ENCODE measurements at places on chromosomes 1 and 21. TPM values are rescaled to one million over a fixed set of nuclear protein-coding genes. Genes with fewer than 3 reads are reported as not detected.
A peak's percentile ranks its signal among the peaks of the same experiment; 100 is the strongest.

Gene HES3
- total RNA-seq = not detected

DNA sequence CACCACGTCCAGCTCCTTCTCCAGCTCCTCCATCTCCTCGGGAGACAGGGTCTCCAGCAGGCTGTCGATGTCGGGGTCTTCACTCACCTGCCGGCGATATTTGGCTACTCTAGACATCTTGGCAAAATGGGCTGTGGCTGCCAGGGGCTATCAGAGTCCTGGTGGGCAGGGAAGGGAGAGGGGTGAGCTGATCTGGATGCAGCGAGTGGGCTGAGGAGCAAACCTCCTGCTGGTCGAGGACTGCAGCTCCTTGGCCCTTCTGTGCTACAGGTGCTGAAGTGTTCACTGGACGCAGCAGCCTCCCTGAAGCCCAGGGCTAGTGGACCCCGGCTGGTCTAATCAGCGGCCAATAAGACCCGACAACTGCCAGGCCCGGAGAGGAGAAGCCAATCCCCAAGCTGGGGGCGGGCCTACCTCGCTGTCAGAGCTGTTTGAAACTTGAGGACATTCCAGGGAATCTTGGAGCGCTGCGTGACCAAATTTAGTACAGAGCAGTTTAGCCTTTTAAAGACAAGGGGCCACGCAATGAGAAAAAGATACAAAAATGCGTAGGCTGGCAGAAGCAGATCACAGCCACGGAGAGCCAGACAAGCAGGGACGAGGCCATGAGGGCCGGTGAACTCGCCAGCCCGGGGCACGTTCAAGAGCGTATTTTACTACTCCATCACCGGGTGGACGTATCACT lies at the start of gene LMOD1:
Gene LMOD1 (minus strand): TSS at position 325 of the 685 bp plus-strand sequence. CDS start 208 bp downstream, at position 117.
- DNase-seq = peak; percentile 78

Gene NFASC
- 5.8 TPM for total RNA-seq

Gene TDRD5
- total RNA-seq = 0.03 TPM

DNA sequence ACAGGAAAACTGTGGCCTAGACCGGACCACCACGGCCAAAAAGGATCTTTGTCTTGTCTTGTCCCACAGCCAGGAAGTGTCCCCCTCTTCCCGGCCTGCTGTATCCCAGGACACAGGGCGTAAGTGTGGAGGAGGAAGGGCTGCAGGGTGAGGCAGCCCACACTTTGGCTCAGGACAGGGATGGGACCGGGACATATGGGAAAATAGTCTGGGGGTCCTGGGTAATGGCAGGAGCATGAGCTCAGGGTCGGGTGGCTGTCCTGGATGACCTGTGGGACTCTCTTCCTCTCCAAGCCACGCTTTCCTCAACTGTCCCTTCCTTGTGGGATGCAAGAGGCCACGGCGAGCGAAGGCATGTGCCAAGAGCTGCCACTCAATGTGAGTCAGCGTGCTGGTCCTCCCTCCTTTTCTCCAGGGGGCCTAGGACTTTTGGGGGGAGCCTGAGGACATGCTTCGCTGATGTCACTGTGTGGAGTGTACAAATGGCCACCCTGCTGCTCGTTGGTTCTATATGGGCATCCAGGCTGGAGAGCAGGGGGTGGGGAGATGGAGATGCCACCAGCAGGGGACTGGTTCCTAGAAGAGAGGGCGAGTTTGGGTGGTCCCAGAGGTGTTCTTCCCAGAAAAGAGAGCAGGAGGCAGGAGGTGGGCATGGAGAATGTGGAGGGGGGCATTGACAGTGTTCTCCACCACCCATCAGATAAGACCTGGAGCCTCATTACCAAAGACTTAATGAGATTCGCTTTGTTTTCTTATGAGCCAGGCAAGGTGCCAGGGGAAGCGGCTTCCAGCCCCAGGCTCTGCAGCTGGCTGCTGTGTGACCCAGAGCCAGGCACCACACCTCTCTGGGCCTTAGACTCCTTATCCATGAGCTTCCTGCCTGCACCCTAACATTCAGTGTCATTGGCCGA lies 11.5 kb upstream of the PADI1 start:
- DNase-seq = peak; percentile 48

GRCh38 chr1:77796695-77797405 lies 17.4 kb downstream of the MIGA1 start:
- no peak for DNase-seq

DNA sequence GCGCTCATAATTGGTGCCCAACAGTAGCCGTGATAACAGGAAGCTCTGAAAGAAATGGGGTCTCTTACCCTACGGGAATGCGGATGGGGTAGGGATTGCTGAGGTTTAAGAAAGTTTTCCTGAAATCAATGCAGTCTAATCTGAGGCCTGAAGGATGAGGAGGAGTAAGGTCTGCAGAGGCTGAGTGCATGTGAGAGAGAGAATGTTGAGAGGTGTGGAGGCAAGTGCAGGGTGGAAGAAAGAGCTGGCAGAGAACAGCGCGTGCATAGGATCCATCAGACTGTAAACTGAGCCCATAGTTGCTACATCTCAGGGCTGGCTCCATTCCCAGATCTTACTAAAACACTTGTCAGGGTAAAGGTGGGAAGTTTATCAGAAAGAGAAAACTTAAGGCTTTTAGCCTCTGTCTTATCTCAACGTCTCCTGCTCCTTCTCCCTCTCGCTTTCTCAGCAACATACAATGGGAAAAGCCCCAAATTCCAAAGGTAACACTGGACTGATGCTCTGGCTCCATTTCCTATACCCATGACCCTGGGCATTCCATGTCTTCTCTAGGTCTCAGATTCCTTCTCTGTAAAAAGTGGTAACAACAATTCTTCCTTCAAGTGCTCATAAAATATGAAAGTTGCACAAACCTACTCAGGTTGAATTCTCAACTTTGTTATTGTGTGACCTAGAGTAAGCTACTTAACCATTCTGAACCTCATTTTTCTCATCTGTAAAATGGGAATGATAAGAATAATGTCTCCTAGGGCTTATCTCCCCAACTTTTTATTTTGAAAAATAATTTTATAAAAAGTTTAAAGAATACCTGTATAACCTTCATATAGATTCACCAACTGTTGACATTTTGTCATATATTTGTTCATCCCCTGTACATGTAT lies 75.2 kb downstream of the SH3GLB1 start:
- peak; percentile 76 for DNase-seq

DNA sequence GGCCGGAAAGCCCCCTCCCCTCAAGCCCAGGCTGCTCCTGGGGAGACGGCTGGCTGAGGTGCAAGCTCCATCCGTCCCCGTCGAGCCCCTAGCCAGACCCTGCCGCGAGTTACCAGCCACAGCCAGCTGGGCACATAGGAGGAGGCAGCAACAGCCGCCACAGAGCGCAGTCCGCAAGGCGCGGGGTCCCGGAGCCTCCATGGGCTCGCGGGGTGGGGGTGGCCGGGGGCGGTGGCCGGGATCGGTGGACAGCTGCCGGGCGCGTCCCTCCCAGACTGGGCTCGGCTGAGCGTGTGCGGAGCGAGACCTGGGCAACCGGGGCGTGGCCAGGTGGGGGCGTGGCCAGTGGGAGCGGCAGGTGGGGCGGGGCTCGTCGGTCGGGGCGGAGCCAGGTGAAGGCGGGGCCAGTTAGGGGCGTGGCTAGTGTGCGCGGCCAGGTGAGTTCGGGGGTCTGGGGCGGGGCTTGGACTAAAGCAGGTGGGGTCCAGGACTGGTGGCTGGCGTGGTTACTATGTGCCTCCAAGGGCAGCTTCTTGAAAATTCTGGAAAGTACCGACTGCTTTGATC lies at the start of gene CD164L2:
Gene CD164L2 (minus strand): TSS at position 295 of the 567 bp plus-strand sequence. CDS start 94 bp downstream, at position 201.
- DNase-seq = no peak

GRCh38 chr1:232657426-232658005 lies 27.6 kb upstream of the SIPA1L2 start:
- no peak for DNase-seq

GRCh38 chr1:58765006-58765405 lies 18.8 kb downstream of the JUN start:
- DNase-seq = peak; percentile 46

Gene TRIM67
- total RNA-seq = 0.17 TPM

- peak; percentile 76 for DNase-seq
Observed at GRCh38 chr1:240190881-240191401, 99.3 kb downstream of the FMN2 start.

DNA sequence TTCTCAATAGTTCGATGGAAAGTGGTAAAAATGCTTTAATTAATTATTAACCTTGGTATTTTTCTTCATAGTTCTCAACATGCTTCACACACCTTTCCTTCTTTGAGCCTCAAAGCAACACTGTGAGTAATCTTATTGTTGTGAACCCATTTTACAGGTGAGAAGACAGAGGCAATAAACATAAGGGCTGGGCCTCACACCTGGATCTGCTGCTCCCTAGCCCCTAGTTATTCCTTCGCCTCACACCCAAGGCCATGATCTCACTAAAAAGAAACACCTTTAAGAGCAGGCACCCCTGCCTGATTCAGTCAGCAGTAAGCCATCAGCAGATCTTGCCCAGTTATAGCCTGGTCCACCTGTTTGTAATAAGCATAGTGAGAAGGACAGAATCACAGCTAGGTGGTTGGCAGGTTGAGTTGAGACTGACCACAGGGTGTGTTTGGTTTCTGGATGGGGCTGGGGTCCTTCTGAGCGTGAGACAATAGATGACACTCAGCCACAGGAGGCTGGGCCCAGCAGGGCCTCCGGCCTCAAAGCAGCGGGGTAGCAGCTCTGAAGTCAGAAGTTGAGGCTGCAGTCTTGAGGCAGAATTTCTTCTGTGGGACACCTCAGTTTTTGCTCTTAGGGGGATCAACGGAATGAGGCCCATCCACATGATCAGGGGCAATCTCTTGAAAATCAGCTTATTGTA lies 203.9 kb downstream of the RHOU start:
- no peak for DNase-seq

Gene TMOD4
- not detected for total RNA-seq

- no peak for DNase-seq
Observed at GRCh38 chr1:51534447-51534846, 15.4 kb upstream of the EPS15 start.

DNA sequence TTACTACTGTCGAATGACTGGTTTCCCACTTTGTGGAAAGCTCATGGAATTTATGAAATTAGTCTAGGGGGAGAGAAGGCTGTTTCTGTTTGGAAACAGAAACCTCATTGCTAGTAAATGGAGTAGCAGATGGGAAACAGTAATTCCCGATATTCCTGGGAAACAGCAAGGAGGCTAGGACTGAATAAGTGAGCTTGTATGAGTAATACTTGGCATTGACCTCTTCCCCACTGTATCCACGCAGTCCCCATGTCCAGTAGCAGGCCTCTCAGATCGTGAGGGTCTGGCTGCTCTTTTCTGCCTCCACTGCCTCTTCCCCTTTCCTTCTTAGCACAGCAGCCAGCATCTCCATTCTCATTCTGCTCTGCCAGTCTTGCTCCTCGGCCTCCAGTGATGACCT lies 75.5 kb downstream of the PRDM2 start:
- DNase-seq = no peak

DNA sequence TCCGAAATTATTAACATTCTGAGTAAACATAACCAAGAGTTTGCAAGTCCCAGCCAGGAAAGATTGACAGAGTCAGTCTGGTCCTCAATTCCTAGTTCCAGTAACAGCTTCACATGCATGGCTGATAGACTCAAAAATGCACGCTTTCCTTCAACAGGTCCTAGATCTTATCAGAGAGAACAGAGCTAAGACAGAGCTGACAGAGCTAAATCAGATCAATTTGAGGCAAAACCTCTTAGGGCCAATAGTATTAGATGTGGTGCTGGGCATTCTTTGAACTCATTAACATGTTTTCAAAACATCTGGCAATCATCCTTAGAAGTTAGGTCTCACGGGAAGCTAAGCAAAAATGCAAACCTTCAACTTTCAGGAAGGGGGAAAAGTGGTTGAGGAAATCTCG lies 114.0 kb downstream of the GREM2 start:
- no peak for DNase-seq

GRCh38 chr21:29289317-29289716 lies 9.4 kb upstream of the BACH1 start:
- DNase-seq = no peak

DNA sequence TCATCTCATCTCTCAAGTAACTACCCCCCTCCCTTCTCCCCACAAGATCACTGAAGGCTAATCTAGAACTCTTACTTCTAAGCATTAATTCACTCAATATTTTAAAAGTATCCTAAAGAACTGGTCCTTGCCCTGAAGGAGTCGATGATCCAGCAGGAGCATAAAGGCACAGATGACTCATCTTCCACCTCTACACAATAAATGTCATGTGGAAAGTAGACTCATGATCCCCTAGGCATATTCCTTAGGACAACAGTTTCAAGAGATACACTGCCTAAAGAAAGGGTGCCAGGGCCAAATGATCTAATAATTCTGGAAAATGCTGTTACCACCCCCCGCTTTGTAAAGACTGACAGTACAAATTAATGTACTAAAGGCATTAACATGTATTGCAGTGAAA lies 85.8 kb upstream of the DIRAS3 start:
- no peak for DNase-seq

Gene KRTAP12-4
- not detected for total RNA-seq

DNA sequence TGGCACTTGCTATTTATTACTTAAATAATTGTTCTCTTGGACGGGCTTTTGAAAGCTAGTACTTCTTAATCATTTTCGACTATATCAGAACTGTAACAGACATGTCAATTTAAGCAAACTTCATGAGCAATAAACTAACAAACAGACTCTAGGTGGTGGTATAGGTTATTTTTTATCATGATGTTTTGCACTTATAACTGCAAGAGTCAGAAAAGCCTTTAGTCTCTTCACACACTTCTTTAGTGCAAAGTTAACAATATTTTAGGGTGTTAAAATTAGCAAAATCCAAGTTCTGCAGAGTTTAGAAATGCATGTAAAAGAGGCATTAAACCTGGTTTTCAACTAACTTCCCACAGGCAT lies 2.2 kb downstream of the NRIP1 start:
- no peak for DNase-seq

- no peak for DNase-seq
Observed at GRCh38 chr1:78630600-78630999, 10.4 kb downstream of the IFI44L start.

Gene CENPS
- total RNA-seq = 19.1 TPM

- DNase-seq = no peak
Observed at GRCh38 chr1:17930635-17931034, 175.5 kb downstream of the ACTL8 start.

GRCh38 chr1:196056966-196057365 lies 551.3 kb downstream of the KCNT2 start:
- peak; percentile 2 for DNase-seq

- no peak for DNase-seq
Observed at GRCh38 chr21:36045993-36046392, 14.3 kb downstream of the SETD4 start.

DNA sequence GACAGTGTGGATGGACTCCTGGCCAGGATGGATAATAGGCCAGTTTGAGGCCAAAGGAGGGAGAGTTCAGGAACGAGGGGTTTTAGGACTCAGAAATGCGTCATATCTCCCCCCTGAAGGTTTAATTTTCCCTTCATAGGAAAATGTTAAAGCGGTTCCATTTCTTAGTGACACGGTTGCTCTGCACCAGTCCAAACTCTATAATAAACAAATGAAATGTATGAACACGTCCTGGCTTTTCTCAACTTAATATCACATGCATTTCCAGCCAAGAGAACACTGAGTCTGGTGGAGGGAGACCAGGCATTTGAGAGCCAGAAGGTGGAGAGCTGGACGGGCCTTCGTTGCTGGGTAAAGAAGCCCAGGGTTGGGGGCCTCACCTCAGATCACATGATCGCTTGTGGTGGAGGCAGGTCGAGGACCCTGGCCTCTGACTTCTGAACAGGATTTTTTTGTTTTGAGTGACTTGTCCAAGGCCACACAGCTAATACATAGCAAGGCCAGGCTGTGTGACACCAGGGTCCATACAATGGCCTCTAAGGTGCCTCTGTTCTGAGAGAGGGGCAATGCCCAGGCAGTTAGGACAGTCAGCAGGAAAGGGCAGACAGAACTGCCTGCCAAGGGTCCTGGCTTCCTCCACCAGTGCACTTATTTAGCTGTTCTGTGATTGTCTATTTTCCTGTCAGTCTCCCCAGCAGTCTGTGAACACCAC lies 11.4 kb downstream of the SLC1A7 start:
- DNase-seq = no peak
